ENCODE measurements at places on chromosomes 7 and 10.

GRCh38 chr10:110218632-110219031 lies 11.2 kb downstream of the MXI1 start:
- DNase-seq = peak; percentile 86

GRCh38 chr10:6494936-6495592 lies 85.0 kb downstream of the PRKCQ start:
- no peak for DNase-seq

GRCh38 chr7:47561715-47562446 lies 20.0 kb downstream of the TNS3 start:
- no peak for DNase-seq

DNA sequence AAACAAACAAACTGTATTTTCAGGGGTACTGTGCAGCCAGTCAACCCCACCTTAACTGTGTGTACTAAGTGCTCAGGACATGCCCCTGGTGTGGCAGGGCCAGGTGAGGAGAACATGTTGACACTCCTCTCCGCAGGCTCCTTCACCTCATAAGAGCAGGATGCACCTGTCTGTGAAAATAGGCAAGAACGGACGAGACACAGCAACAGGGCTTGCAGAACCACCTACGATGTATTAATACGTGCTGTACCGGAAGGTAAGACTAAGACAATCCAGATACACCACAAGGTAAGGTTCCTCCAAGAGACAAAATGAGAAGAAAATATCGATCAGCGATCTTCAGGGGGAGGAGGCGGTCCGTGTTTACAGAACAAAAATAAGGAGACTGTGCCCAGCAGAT lies 65.8 kb upstream of the CAMK2B start:
- no peak for DNase-seq

GRCh38 chr10:74150204-74150989 lies at the start of gene AP3M1:
Gene AP3M1, minus strand, starts transcription at chr10:74150828. Its CDS starts 12,449 bp downstream, at chr10:74138379.
- no peak for DNase-seq

DNA sequence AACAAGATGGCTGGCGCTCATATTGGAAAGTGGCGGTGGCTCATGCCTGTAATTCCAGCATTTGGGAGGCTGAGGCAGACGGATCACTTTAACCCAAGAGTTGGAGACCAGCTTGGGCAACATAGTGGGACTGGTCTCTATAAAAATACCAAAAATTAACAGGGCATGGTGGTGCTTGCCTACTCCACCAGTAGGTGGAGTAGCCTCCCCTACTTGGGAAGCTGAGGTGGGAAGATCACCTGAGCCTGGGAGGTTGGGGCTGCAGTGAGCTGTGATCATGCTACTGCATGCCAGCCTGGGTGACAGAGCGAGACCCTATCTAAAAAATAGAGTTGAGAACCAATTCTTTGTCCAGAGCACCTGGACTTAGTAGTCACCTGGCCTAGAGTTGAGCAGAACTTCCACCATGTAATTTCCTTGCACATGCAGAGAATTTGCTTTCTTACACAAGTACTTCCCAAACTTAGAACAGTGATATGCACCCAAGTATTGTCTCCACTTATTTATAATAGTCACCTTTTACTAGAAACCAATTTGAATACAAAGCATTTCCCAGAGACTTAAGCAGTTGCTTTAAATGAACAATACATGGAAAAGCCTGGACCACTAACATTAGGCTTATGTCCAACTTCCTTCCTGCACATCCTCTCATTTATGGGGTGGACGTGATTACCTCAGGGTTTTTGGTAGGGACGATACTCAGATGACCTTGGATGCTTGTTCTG lies 15.9 kb downstream of the LAMB4 start:
- DNase-seq = no peak

DNA sequence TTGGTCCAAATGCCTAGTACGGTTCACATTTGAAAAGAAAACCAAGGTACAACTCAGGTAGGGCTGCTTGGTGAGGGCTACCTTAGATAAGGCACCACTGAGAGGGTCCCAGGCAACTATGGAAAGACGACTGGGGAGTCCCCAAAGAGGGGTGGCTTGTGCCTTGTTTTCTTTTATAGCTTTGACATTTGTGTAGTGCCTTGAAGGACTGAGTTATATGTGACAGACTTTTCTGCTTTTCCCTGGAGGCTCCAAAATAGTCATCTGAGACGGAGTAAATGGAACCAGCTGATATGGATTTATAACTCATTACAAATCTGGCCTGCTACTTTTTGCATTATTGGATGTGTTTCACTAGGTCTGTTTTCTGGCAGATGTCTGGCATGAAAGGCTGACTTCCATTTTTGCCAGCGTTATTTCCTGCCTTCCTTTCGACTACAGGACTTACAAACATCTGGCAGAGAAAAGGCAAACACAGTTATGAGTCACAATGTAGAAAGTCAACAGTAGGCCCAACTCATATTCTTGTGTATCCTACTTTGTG lies 88.2 kb upstream of the IMMP2L start:
- no peak for DNase-seq

- no peak for DNase-seq
Observed at GRCh38 chr10:122849900-122850605, 4.4 kb upstream of the CUZD1 start.

DNA sequence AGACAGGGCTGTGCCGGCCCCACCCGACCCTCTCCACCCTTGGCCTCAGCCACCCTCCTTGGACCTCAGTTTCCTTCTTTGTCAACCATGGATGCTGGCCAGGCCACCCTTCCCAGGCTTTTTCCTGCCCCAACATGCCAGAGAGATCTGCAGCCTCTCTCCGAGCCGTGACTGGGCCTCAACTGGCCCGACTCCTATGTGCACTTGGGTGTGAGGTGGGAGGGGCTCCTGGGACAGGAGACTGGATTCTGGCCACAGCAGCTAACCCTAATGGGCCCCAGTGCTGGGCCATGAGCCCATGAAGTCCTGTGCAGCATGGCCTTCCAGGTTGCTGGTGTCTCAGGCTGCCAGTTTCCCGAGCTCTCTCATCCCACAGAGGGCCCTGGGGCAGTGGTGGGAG lies 47.7 kb upstream of the PCBD1 start:
- no peak for DNase-seq

DNA sequence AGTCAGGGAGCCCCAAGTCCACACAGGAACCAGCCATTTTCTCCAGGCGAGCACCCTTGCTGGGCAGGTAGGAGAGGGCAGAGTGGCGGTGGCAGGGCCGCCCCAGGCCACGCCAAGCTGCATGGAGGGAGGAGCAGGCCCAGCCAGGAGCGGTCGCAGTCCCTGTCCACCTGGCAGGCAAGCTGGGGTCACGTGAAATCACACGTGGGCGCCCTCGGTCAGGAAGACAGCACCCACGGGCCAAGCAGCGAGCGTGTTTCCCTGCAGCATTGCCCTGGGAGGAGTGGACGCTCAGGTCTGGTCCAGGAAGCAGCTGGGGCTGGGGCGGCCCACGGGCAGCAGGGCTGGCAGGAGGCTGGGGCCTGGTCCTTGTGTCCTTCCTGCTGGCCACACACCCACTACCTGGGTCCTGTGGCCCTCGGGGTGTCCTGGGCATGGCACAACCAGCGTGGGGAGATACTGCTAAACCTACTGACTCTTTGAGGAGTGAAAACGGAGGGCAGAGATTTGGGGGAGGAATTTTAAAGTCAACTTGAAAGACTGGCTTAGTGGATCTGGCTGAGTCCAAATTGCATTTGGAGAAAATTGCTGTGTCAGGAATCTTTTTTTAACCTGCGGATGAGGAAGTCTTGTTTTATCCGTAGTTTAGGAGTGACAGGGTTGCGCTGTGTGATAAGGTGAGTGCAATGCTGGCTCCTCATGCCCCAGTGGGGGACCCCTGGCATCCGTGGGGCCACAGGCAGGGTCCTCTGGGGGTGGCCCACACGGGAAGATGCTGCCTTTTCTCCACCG lies 12.2 kb upstream of the ADGRA1 start:
- no peak for DNase-seq

GRCh38 chr10:77015360-77015759 lies 622.2 kb downstream of the KCNMA1 start:
- DNase-seq = no peak

GRCh38 chr7:124938128-124938527 lies 8.5 kb upstream of the POT1 start:
- DNase-seq = no peak

DNA sequence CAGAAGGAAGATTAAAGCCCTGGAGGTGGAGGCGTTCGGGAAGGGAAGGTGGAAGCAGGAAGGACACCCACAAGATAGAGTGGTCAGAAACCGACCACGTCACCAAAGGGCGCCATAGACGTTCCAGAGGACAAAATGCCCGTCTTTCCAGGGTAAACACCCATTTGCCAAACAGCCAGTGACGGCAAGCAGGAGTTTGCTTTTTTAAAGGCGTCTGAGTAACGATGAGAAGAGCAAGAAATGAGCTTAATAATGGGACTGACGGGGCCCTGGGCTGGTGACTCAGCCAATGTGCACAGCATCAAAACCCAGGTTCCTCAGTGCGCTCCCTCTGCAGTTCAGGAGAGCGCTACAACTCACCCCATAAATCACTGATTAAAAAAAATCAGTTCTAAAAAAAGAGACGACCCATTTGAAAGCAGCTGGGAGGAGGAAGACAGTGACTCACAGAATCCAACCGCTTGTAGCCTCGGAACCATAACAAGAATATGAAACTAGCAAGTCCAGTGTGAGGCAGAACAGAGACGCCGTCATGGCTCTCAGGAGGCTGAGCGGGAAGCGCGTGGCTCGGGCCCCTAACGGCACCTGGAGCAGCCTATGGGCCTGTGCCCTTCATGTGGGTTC lies 5.9 kb downstream of the DIP2C start:
- DNase-seq = no peak

- DNase-seq = peak; percentile 30
Observed at GRCh38 chr10:34655286-34656170, 159.6 kb downstream of the PARD3 start.

- no peak for DNase-seq
Observed at GRCh38 chr10:79927111-79927828, 21.6 kb downstream of the SFTPD start.

DNA sequence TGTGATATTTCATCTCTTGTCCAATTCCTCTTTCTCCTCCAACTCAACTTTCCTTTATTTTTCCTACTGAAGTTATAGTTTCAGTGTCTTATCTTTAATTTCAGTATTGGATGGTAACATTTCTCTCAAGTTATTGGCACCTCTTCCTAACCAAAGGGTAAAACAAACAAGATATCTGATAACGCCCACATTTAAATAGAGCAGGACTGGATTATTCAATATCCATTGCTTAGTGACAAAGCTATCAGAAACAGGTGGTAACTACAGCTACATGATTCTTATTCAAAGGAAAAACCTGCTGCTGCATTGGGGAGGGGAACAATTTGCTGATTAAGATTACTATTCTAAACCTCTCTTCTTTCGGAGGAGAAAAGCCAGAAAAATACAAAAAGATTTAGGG lies 87.8 kb downstream of the TAF3 start:
- DNase-seq = no peak

DNA sequence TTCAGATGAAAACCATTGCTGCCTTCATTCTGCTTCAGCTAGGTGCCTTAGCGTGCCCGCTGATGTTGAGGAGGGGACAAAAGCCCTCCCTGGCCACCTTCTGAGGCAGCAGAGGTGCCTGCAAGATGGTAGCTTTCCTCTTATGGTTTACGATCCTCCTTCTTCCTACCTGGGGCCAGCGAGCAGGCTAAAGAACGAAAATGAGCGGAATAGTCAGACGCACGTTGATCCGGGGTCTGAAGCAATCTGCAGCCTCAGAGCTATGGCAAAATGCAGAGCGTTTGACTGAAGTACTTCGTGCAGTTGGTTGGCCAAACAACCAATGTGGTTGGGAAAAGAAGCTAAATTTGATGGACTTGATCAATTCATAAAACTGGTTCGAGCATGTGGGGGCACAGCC lies 95.5 kb downstream of the GATA3 start:
- no peak for DNase-seq

DNA sequence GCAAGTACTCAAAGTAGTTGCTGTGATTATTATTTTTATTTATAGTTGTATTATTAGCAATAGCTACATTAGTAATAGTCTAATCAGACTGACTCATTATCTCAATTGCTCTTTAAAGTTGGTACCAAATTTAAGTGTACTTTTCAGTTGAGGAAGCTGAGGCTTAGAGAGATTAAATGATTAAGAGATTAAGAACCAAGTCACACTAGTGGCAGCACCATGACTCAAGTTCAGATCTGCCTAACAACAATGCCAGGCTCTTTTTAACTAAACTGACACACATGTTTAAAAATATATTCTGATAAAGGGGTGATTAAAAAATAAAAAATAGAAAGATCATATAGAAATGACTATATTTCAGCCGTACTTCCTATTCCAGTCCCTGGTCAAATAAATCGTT lies 42.0 kb downstream of the FZD1 start:
- DNase-seq = peak; percentile 70
